Activated T-helper 2 cell treated with anti-CD3 and anti-CD28 coated beads, Interferon-gamma antibody, Interleukin-2, Interleukin-4, amounts not matched to agents 10 μg/mL and 5 μg/mL and 100 μg/mL, durations not matched to agents 14 hours and 24 hours and 36 hours (primary cell): ENCODE measurements at places on chromosomes 11 and 22.
A peak's percentile ranks its signal among the peaks of the same experiment; 100 is the strongest.

DNA sequence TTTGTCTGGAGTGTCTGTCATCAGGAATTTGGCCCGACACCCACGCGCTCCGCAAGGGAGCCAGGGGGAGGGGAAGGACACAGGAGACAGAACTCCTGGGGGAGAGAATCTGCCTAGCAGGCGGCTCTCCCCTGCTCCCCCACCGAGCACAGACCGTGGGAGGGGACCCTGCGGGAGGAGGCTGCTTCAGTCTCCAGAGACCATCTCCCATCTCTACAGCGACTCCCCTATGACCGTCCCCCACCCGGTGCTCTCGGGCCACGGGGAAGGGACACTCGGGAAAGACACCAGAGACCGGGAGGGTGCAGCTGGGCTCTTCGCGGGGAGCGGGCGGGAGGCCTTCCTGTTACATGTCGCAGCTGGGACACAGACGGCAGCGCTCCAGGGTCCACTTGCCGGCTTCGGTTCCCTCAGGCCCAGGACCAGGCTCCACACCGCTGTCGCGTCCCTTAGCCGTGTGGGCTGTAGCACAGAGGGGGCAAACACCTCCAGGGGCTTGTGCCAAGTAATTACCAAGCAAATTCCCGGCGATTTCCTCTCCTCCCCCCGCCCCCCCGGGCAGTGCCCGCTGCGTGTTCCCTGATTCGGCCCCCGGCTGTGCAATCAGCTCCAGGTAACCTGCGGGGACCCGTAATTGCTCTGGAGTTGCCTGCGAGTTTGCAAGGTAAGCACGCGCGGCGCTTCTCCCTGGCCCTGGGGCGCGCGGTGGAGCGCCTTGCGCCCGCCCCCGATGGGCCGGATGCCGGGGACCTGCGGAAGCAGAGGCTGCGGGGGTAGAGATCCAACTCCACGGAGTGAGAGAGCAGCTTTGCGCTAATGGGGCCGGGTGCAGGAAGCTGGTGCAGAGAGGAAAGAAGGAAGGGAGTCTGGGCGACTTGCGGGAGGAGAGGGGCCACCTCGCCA is 155.1 kb upstream of the CADM1 start:
- DNase-seq: no peak

DNA sequence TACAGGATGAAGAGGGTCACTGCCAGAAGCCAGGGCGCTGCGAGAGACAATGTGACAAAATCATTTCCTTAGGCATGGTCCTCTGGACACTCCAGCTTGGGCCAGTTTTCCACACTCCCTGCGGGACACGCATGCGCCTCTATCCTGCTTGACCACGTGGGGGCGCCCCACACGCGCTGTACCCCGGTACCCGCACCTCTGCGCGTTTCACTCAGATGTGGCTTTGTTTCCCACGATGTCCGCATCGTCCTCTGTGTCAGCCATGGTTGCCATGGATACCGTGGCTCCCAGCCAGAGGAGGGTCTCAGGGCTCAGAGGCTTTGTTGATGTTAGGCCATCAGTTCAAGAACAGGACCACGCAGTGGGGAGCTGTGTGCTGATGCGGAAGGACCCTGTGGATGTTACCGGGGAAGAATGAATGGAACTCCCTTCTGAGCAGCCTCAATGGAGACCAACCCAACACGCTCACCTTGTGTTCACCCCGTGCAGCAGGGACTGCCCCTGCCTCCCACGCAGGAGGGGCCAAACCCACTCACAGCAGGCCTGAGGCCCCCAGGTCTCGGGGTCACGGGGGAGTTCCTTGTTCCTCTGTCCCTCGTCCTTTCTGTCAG is 101.1 kb upstream of the SLC22A12 start:
- DNase-seq: peak; percentile 24

GRCh38 chr22:30250661-30251267 is 4.2 kb upstream of the LIF start:
- no peak for DNase-seq

DNA sequence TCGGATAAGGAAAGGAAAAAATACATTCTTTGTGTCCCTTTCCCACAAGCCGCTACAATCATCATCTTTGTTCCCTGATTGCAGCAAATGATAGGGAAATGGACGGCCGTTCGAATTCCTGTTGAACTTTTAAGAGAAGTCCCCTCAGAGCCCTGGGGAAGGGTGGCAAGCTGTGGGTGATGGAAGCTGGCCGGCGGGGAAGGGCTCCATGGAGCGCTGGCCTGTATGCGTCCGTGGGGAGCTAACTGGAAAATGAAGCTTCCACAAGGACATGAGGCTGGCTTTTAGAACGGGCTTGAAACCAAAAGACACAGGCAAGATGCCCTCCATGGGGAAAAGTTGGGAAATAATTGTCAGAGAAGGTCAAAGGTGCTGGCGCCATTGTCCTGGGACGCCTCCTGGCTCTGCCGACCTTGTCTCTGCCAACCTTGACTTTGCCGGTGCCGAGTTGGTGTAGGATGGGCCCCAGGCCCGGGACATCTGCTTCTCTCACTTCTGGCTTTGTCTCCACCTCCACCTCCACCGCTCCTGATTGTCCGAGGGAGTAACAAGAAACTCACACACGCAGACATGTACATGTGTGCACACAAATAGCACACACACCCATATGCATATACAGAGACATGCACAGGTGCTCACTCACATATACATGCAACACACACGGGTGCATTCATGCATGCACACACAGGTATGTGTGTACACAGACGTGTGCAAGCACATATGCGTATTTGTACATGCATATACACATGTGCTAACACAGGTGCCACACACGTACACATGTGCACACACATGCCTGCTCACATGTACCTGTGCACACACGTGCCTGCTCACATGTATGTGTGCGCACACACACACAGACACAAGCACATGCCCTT is 14.5 kb upstream of the PPARA start:
- no peak for DNase-seq

- no peak for DNase-seq
Observed at GRCh38 chr11:37858398-37858797, 1260.4 kb upstream of the RAG2 start.

DNA sequence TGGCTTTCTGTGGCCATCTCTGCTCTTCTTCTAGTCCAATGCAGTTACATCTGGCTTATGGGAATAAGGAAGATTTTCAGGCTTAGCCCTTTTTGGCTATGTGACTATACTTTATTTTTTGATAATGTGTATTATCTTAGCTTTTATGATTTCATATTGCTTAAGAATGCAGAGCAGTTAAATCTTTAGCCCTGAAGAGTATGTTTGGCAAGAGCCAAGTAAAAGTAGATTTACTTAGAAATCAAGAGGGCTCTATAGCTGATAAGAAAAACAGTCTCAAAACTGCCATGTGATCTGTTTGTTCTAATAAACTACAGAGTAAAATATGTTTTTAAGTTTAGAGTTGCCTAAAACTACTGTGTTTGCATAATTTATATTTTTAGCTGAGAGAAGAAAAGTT is 61.2 kb downstream of the RNF169 start:
- DNase-seq: no peak

- no peak for DNase-seq
Observed at GRCh38 chr11:3157381-3158130, 7.6 kb downstream of the OSBPL5 start.

GRCh38 chr11:6895010-6895409 is 2.7 kb upstream of the OR2D2 start:
- no peak for DNase-seq

GRCh38 chr11:134497586-134497985 is 85.5 kb upstream of the B3GAT1 start:
- no peak for DNase-seq

DNA sequence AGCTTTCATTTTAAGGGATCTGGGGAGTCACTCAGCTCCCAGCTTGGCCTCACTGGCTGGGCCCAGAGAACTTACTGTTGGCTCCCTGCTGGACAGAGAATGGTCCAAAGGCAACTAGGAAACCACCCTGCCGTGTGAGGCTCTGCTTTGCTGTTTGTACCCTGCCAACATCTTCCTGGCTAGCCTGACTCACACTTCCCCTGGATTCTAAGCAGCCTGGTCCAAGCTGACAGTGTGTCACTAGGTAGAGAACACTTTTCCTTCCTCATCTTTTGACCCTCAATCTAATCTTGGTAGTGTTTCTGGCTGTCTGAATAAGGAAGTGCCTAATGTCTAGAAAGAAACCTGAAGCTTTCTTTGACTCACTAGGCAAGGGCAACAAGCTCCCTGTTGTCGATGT is 76.7 kb downstream of the FAR1 start:
- DNase-seq: no peak

DNA sequence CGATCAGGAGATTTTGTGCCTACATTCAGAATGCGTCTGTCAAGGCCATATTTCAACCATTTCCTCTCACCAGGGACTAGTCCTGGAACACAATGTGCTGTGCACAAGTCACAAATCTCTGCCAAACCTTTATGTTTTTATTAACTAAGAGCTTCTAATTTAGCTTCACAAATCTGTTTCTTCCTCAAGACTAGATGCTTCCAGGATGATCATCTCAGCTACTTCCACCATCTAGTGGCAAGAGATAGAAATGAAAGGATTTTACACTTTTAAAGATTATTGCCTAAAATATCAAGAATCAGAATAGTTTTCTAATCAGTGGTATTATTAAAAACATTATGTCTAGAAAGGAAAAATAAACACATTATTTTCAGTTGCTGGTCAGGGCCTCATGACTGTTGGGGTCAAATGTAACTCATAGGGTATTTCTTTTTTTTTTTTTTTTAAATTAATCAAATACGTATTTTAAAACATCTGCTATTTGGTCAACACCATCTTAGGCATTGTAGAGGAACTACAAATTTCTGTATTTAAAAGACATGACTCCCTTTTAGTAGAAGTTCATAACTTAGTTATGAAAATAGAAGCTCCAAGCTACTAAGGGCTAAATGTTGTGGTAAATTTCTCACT is 1102.6 kb downstream of the DLG2 start:
- DNase-seq: no peak

DNA sequence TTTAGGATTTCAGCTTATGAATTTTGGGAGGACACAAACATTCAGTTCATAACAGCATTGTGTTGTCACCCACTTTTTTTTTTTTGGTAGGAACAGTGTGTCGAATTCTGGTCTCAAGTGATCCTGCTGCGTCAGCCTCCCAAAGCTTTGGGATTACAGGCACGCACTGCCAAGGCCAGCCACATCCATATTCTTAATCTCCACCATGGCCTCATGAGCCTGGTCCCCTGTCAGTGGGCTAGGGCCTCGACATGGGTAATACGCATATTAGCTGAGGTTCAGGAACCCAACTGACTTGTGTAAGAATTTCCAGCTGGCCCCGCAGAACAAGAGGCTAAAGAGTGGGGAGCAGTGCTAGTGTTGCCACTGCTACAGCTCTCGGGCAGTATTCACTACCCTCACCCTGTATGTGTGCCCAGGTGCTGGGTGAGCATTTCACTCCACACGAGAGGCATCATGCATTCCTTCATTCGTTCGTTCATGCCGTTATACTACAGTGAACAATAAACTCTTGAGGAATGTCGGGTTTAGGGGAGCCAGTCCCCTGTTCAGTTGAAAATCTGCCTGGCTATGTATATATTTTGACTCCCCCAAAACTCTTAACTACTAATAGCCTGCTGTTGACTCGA is 5.2 kb upstream of the VPREB1 start:
- no peak for DNase-seq

DNA sequence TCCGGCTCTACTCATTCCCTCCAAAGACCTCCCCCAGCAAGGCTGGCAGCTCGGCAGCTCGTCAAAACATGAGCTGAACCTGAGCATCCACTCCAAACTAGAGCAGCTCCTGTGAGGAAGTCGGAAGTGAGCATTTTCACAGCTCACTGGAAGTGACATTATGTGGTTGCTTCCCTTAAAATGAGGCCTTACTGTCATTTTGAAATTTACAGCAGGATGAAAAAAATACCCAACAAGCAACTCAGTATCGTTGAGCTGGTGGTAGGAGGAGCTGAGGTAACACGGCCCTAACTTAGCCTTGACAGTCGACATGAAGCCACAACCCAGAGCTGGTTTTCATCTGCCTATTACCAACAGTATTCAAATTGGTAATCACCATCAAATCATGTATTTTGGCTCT is 38.0 kb upstream of the ARFGAP3 start:
- no peak for DNase-seq

GRCh38 chr22:44782363-44782963 is 30.1 kb downstream of the ARHGAP8 start:
- no peak for DNase-seq

- DNase-seq: peak; percentile 41
Observed at GRCh38 chr11:77082838-77083565, 16.2 kb downstream of the CAPN5 start.

- DNase-seq: no peak
Observed at GRCh38 chr11:87033561-87033960, 4.2 kb upstream of the TMEM135 start.

DNA sequence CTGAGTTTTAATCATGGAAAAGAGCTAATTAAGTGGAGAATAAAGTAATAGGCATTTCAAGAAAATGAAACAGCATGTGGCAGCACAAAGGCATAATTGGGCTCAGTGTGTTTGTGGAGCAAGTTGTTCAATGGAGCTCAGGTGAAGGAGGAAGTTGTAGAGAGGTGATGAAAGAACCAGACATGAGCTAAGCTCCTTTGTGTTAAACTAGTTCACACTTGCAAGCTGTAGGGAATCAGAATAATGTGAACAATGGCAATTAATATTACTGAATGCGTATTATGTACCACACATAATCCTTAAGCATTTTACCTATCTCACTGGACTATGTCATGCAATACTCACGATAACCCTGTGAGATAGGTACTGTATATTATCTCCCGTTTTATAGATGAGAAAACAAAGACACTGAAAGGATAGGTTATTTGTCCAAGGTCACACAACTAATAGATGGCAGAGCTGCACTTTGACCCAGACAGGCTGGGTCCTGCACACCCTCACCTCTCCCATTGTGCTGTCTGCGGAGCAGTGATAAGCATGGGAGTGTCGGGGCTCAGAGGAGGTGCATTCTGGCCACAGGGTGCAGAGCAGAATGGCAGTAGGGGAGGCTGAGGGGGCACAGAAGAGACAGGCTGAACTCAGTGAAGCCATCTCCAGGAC is 8.9 kb downstream of the OLFML1 start:
- DNase-seq: no peak

DNA sequence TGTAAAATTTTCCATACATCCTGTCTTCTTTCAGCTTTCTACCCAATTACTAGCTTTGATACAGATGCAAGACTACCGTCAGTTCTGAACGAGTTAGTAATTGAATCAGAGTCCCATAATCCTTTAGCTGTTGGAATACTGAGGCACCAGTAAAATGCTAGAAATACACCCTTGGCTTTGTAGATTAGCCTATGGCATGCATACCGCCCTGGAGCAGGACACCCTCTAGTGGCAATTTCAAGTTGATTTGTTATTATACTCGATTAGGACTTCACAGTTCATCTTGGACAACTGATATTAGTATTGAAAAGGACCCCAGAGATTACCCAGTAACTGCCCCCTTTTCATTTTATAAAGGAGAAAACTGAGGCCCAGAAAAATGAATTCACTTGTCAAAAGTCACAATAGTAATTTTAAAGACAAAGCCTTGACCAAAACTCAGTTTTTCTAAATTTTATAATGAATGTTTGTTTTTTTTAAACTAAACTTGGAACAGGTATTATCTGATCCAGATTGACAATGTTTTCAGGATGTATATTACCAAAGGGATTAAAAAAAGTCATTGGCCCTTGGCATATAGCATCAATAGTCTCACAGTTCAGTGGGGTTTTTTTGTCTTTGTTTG is 72.6 kb downstream of the HIPK3 start:
- no peak for DNase-seq

- no peak for DNase-seq
Observed at GRCh38 chr11:85766721-85767161, 44.2 kb downstream of the SYTL2 start.

GRCh38 chr11:67654225-67654624 is 3.7 kb upstream of the ACY3 start:
- no peak for DNase-seq

GRCh38 chr11:413120-414081 is 1.4 kb downstream of the SIGIRR start:
- no peak for DNase-seq
